Cerebellar nuclear complex (tissue), 1 donor: ENCODE measurements at places on chromosomes 1 and 21.

DNA sequence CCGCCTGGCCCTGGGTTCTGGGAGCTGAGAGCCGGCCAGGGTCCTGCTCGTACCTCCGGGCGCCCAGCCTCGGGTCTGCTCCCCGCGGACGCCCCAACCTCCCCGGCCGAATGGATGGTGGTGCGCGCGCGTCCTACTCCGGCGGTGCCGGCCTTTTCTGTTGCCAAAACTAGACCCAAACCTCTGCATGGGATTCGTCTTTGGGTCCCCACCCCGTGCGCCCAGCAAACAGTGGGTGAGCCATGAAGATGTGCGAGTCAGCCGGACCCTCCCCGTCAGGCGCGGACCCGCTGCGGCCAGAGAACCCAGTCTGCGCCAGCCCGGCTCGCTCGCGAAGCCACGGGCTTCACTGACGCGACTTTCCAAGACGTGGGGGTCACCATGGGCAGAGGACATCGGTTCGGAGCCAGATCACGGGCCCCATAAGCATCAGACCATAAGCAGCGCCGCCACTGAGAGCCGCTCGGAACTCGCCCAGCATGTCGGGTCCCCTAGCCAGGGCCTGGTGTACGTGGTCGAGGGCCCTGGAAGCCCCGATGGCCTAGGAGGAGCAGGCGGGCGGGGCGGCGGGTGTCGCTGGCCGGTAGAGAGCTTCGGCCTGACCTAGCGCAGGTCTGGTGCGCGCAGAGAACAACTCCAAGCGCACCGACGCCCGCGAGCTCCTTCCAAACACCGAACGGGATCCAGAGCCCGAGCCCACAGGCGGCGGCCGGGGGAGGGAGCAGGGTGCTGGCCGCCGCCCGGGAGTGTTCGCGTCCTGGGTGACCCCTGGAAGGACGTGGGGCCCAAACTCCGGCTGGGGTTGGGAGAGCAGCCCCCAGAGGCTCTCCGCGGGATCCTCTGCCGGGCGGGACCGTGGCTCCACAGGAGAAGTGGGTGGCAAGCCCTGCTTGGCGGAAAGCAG, 1.0 kb upstream of the TP73 start:
- no peak for DNase-seq

DNA sequence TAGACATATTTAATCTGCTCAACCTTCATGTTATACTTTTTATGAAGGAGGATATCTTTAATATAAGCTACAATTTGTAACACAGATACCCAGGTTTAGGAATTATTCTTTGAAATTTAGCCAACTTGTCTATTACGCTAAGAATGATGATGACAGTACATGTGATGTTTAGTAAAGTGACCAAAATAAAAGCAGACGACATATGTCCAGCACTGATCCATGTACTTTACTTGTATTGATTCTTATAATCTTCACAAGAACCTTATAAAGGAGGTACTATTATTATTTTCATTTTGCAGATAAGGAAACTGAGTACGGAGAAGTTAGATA, 37.2 kb upstream of the ATG4C start:
- no peak for DNase-seq

- no peak for DNase-seq
Measured at GRCh38 chr1:196361112-196361714, 247.0 kb downstream of the KCNT2 start.

DNA sequence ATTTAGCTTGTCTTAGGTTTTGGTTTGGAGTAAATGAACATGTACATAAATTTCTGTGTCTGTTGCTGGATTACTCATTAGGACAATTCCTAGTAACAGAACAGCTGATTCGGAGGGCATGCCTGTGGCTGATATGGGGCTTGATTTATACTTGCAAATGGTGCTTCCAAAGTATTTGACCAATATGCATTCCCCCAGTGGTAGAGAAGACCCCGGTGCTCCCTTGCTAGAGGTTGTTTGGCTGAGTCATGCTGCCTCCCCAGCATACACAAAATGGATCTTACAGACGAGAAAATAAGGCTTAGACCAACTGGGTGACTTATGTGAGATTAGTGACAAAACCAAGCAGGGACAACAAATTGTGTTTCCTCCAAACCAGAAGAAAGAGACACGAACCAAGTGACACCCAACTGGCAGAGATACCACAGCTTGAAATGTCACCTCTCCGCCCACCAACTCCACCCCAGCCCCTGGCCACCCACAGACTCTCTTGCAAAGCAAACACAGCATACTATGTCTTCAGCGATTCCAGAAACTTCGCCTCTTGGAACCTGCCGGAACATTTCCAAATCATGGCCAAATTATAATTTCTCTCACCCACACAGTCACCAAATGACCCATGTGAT, 75.9 kb upstream of the ETS2 start:
- no peak for DNase-seq

DNA sequence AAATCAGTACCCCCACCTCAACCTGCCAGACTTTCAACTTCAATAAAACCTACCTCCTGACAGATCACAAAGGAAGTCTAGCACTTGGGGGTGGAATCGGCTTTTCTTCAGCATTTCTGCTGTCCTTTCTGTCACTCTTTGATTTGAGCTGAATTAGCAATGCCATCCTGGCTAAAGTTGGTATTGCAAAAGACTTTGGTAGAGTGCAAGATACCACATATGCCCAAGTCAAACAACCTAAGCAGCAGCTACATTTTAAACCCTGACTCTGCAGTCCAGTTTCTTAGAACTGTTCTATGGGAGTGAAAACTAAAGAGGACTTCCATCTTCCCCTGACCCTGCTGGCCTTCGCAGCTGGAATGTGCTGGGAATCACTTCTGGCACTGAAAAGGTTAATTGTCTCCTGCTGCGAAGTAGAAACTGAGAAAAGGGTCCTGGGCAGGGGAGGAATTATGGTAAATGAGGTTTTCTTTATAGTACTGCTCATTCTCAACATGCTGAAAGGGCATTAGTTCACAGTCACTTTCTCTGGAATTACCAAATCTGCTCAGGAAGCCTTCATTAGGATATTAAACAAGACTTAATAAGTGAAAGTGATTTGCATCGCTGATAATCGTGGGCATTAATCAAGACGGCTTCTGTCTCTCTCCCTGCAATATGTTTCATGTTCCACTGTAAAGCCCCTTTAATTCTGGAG, 126.2 kb upstream of the SMYD2 start:
- DNase-seq = no peak

DNA sequence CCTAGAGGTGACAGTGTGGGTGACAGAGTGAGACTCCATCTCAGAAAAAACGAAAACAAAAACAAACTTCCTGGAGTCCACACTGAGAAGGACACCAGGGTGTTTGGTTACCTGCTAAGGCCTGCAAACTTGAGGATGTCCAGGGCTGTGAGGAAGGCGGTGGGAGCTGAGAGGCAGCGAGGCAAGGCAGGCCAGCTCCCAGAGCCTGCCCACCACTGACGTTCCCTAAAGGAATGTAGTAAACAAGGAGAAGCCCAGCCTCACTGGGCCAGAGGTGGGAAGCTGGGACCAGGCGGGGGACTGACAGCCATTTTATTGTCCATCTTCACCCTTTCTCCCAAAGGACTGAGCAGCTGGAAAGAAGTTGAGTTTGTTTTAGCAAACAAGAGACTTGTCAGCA, 24.1 kb downstream of the SHISA4 start:
- no peak for DNase-seq
